ENCODE measurements at places on chromosomes 5 and 9. TPM values are rescaled to one million over a fixed set of nuclear protein-coding genes. Genes with fewer than 3 reads are reported as not detected.

DNA sequence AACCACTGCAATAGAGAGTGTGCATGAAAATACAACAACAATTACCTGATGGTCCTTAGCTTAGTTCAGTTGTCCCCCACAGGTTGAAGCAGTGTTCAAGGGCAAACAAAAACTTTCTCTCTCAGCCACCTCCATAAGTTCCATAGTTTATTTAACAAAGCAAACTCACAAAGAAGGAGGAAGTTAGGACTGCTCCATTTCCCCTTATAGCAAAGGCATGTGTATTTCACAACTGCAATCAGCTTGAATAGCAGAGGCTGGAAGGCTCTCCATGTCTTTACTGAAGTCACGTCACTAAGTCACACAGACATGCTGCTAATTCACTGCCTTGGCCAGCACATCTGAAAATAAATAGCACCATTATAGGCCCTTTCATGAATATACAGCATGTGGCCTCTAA, 43.3 kb downstream of the DOCK8 start:
- no peaks in the 10 kb centered on the region for H3K4me1 ChIP-seq
- H3K36me3 ChIP-seq = no peaks in the 10 kb centered on the region
- H3K27me3 ChIP-seq = no peaks in the 10 kb centered on the region
- H3K4me3 ChIP-seq = no peak overlapping the region
- no peak for DNase-seq
- H3K27ac ChIP-seq = no peak overlapping the region

GRCh38 chr5:150525163-150525562, 17.2 kb downstream of the NDST1 start:
- H3K27me3 ChIP-seq = no peaks in the 10 kb centered on the region
- DNase-seq = no peak
- H3K27ac ChIP-seq = peak overlapping the region; percentile 30
- H3K36me3 ChIP-seq = peaks cover 38% of the 10 kb centered on the region
- H3K4me1 ChIP-seq = peaks cover 42% of the 10 kb centered on the region

DNA sequence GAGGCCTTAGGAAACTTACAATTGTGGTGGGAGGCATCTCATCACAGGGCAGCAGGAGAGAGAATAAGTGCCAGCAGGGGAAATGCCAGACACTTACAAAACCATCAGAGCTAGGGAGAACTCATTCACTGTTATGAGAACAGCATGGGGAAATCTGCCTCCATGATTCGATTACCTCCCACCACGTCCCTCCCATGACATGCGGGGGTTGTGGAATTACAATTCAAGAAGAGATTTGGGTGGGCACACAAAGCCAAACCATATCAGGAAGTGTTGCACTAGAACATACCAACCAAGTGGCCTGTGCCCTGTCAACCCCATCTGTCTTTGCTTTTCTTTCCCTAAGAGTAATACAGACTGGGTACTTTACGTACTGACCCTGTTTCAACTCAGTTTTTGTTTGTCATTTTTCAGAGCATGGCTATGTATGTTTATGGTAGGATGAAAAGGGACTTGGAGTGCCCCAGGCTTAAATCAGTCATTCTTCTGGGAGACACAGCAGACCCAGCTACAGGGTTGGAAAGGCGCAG, 58.3 kb upstream of the TGFBR1 start:
- H3K4me1 ChIP-seq = peaks cover 4% of the 10 kb centered on the region
- H3K4me3 ChIP-seq = no peak overlapping the region
- H3K36me3 ChIP-seq = no peaks in the 10 kb centered on the region
- no peaks in the 10 kb centered on the region for H3K27me3 ChIP-seq

Gene TLE4
- total RNA-seq = 37.1 TPM

Gene N4BP3
- 5.2 TPM for total RNA-seq

Gene NR5A1
- total RNA-seq = not detected

Gene FRRS1L
- 0.09 TPM for total RNA-seq

Measured in upper lobe of right lung (tissue), 1 donor.